SK-N-SH treated with all-trans-retinoic acid at 6 μM for 48 hours (cell line): ENCODE measurements at places on chromosomes 1 and 21.

GRCh38 chr1:65483993-65484754 lies 63.7 kb downstream of the LEPR start:
- no peak for ATAC-seq

DNA sequence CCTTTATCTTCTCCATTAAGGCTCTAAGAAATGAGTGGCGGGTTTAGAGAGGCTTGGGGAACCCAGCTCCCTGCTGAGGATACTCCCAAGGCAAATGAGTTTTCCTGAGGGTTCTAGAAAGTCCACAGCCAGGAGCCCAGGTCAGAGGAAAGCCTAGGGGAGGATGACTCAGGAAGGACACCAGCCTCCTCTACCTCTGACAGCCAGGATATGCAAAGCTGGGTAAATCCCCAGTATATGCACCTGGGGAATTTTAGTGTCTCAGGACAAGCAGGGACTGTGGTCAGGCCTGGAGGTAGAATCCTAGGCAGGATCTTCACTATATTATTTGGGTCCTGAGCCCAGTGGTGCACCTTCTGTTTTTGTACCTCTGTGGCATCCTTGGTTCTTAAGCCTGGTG lies 23.5 kb upstream of the WNT4 start:
- no peak for ATAC-seq

DNA sequence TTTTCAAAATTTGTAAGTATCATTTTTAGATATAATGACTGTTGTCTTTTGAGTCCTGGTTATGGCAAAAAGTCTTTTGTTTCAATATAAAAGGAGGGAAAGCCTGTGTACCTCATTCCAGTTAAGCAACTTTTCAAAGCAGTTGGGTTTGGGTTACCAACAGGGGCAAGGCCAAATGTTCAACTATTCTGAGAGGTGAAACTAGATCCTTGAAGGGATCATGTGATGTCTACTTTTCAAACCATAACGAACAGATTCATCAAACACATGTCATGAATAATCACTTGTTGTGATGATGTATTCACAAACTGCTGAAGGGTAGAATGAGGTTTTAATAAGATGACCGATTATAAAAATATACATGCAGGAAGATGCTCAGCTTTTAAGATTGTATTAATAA lies 171.3 kb downstream of the HHAT start:
- no peak for ATAC-seq

- ATAC-seq: no peak
Observed at GRCh38 chr1:167325151-167325550, 104.5 kb downstream of the POU2F1 start.
